Inflammatory macrophage treated with lipopolysaccharide for 4 hours (primary cell): ENCODE measurements at places on chromosomes 5 and 9.

GRCh38 chr5:75472973-75473372 lies 38.5 kb downstream of the CERT1 start:
- DNase-seq: no peak

- DNase-seq: no peak
Measured at GRCh38 chr9:8408575-8409190, 609.1 kb upstream of the DMAC1 start.

DNA sequence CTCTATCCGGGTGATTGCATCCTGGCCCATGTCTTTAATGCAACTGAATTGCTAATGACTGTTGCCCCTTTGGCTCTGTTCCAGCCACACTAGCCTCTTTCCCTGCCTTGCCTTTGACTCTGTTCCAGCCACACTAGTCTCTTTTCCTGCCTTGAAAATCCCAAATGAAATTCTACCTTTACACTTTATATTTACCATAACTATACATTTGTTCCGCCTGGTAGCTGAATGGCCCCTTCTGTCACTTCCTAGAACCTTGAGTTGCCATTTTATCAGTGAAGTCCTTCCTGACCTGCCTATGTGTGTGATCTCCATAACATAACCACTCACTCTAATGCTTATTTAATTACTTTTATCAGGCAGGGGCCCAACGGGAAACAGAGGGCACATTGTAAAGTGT lies 1120.4 kb upstream of the WWC1 start:
- no peak for DNase-seq

GRCh38 chr5:171635028-171635427 lies 150.6 kb upstream of the SMIM23 start:
- no peak for DNase-seq

DNA sequence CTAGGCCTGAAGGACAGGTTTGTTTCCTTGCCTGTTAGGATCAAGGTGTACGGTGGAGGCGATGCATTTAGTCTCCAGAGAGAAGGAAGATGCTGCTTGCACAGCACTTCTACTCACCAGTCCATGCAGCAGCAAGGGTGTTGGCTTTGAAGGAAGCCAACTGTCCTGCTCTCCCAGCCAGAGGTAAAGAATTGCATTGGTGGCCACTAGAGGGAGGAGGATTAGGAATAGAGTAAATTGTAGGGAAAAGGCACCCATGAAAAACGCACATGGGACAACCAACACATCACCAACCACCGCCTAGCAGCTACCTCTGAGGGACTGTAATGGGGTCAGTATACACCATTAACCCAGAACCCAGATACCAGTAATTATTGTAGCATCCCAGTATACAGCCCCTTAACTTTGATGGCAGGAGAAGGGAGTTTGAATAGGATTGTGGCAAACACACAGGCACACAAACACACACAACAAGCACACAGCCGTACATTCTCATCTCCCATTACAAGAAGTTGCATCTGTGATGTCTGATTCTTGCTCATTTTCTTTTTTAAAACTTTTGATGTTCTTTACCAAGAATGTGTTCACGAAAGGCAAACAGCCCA lies 267.7 kb downstream of the ADAMTS6 start:
- DNase-seq: no peak
